ENCODE measurements at places on chromosomes 7 and 10.

DNA sequence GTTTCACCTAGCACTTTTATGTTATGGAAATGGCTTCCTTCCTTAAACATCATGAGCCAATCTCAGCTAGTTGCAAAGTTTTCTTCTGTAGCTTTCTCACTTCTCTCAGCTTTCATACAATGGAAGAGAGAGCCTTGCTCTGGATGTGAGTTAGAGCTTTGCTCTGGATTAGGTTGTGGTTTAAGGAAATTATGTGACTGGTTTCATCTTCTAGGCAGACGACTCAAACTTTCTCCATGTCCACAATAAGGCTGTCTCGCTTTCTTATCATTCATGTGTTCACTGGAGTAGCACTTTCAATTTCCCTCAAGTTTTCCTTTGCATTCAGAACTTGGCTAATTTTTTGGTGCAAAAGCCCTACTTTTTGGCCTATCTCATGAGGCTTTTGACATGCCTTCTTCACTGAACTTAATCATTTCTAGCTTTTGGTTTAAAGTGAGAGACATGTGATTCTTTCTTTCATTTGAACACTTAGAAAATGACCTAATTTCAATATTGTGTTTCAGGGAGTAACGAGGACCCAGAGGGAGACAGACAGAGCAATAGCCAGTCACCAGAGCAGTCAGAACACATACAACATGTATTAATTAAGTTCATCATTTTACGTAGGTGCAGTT lies 49.8 kb downstream of the CNOT4 start:
- no peak for DNase-seq

DNA sequence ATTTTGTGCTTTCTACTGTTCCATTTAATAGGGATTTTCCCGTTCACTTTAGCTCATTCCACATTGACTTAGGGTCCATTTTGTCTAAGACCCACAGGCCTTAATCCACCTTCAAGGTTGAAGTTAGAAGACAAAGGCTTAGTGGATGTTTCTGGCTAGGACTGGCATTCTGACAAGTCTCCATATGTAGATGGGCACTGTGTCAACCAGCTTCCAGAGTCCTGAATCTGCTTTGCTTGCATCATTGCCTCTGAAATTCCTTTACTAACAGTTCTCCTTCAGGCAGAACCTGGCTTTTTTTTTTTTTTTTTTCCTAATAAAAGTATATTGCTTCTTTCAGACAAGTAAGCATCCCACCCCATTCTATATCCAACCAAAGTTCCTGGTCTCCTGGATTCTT lies 69.6 kb upstream of the PDCD4 start:
- no peak for DNase-seq

DNA sequence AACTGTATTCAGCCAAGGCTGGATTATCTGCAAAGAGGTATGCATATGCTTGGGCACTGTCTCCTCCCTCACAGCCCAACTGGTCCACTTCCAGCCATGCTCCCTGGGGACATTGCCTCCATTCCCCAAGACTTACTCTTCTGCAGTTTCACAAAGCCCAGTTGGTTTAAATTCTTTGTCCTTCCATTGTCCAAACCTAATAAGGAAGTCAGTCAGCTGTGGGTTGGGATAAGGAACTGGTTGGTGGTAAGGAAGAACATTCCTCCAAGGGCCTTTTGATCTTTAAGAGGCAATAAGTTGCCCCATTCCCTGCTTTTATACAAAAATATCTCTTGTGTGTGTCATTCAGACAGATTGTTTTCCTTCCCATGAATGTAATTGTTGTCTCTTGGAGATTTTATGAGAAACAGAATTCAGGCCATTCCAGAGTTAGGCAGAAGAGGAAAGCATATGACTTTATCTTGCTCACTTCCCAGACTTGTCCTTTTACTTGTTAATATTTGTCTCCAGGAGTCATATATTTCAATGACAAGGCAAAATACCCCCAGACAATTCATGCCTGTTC lies 673.7 kb downstream of the SUGCT start:
- no peak for DNase-seq

- no peak for DNase-seq
Observed at GRCh38 chr7:45026984-45027773, 27.2 kb downstream of the CCM2 start.

DNA sequence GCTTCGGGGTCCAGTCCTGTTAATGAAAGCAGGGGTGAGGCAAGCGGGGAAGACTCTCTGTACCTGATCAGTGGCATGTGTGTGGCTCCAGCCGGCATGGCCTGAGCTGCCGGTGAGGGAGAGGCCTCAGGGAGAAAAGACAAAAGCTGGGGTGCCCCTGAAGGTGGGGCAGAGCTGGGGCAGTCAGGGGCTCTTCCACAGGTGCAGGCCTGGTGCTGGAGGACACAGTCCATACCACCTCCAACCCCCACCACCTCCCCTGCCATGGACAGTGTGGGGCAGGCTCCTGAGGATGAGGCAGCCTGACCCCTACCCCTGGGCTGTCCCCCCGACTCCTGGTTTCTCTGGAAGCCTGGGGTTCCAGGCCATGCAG lies 129.5 kb downstream of the LHPP start:
- DNase-seq: no peak

DNA sequence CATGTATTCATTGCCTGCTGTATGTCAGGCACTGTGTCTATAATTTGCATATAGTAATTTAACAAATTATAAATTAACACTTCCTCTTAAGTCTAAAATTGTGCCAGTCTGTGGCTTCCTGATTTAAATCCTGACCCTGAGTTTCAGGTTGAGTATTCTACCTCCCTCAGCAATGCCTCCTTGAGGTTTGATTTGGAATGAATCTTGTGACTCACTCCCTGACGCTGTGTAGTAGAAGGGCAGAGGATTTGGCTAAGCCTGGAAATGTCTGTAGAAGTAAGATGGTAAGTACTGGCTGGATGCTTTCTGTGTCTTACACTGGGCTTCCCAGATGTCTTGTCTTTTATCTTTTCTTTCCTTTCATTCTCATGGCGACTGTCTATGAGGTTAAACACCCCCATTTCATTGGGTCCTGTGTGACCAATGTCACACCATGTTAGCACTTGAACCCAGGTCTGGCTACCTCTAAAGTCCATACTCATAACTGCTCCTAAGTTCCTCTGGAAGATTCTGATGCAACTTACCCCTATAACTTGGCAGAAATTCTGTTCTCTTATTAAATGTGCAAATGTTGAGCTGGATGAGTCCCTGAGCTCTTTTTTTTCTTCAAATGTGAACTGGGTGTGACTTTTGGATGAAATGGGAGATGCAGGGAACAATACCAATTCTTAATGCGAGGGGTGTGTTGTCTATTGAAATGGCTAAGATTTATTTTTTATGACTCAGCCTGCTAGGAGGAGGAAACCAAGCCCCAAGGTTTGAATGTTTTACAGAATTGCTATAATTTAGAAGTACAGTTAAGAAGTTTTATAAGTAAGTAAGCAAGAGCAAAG lies 48.5 kb downstream of the PLCE1 start:
- no peak for DNase-seq

DNA sequence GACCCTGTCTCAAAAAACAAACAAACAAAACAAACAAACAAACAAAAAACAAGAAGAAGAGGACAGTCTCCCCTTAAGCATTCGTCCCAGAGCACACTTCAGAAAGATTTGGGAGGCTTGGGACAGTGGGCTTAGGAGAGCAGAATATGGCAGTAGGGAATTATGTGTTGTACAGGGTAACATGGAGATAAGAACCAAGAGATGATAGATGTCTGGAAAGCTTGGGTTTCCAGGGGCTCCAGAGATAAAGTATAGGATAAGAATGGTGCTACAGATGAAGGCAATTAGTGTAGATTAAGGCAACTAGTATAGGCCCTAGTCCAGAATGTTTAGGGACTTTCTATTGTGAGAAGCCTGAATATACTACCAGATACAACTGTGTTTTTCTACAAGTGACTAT lies 934.9 kb upstream of the AUTS2 start:
- DNase-seq: no peak

- no peak for DNase-seq
Observed at GRCh38 chr10:3758491-3758970, 26.5 kb downstream of the KLF6 start.

DNA sequence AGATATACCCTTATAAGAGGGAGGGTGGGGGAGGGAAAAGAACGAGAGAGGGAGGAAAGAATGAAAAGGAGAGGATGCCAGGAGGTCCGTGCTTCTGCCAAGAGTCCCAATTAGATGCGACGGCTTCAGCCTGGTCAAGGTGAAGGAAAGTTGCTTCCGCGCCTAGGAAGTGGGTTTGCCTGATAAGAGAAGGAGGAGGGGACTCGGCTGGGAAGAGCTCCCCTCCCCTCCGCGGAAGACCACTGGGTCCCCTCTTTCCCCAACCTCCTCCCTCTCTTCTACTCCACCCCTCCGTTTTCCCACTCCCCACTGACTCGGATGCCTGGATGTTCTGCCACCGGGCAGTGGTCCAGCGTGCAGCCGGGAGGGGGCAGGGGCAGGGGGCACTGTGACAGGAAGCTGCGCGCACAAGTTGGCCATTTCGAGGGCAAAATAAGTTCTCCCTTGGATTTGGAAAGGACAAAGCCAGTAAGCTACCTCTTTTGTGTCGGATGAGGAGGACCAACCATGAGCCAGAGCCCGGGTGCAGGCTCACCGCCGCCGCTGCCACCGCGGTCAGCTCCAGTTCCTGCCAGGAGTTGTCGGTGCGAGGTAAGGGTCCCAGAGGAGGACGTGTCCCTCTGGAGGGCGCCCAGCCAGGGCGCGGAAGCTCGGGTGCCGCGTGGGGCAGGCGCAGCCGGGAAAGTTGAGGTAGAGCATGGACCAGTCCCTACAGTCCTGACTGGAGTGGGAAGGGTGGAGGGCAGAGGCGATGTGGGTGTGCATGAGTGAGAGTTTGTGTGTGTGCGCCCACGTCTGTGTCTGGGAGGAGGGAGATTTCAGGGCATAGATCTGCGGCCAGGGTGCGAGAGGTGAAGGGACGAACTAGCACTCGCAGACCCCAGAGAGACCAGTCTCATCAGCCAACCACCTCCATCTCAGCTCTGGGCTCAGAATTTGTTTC lies 844 bp downstream of the GRM3 start:
- no peak for DNase-seq

GRCh38 chr10:11931038-11931437 lies 107.9 kb downstream of the PROSER2 start:
- DNase-seq: no peak

DNA sequence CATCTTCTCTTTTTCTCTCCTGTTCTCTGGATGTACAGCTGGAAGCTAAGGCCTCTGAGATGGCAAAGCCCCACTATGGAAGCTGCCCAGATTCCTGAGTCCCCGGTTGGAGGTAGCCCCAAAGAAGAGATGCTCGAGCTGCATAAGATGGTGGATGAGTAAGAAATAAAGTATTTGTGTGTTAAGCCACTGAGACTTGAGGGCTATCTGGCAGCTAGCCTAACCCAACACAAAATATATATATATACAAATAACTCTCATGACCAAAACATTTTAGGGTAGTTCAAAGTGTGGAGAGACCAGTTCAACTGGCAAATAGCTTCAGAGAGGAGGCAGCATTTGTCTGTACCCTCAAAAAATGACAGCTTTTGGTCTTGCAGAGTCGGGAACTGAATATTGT lies 72.4 kb upstream of the PDE1C start:
- no peak for DNase-seq

DNA sequence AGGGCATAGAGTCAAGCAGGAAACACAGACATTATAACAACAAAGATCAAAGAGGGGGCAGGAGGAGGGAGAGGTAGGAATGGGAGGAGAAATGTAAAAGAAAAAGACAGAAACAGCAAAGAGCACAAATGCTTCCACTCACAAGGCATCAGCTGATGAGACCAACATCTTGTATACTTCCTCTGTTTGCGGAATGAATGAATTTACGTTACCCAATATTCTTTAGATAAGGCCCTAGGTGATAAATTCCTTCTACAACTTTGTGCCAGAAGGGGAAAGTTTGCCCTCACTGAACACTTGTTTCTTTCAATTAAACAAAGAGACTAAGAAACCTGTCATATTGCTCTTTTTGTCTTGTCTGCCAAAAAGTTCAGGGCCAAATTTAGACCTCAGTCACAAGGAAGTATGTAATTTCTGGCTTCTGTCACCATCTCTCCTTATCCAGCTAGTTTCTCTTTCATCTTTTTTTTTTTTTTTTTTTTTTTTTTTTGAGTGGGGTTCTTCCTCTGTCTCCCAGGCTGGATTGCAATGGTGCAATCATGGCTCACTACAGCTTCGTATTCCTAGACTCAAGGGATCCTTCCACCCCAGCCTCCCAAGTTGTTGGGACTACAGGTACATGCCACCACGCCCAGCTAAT lies 116.4 kb upstream of the NANOS1 start:
- no peak for DNase-seq

- no peak for DNase-seq
Observed at GRCh38 chr7:33806298-33807154, 98.8 kb upstream of the BMPER start.

DNA sequence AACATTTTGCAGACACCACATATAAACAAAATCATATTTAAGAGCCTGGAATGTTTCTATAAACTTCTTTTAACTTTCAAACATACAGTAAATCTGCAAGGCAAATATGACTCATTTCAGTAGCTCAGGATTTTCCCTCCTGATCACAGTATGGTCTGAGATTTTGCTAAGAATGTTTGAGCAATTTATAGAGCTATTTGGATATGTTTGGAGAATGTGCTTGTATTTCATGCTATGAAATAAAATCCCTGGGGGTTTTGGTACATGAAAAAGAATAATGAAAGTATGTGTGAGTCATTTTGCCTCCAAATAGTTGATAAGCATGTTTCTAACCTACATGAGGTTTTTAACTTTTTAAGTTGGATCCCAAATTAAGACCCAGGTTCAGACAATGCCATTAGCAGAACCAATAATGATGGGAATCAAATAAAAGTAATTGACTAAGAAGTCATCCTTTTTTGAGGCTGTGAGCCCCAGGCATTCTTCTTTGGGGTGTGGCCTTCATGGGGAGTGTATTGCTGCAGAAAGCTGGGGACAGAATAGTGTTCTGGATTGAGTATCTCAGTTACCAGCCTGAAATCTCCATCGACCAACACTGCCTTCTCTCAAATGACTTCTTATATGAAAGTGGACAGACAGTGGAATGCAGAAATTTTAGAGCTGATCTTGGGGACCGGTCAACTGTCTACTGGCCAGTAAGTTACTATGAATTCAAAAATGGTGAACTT lies 66.1 kb upstream of the AGBL3 start:
- no peak for DNase-seq

- no peak for DNase-seq
Observed at GRCh38 chr7:142174441-142174840, 62.9 kb downstream of the MGAM2 start.

- no peak for DNase-seq
Observed at GRCh38 chr10:13555884-13556510, 27.2 kb upstream of the BEND7 start.

- DNase-seq: no peak
Observed at GRCh38 chr7:73967832-73968290, 60.1 kb upstream of the ELN start.

GRCh38 chr7:22387583-22387982 lies 30.6 kb upstream of the RAPGEF5 start:
- DNase-seq: no peak
